Myocyte (in vitro differentiated cells): ENCODE measurements at places on chromosomes 11 and 22. TPM values are rescaled to one million over a fixed set of nuclear protein-coding genes. Genes with fewer than 3 reads are reported as not detected.

Gene SLC25A18
- total RNA-seq: 1.2 TPM in 1 of 2 replicates, not detected in the other

Gene FAM181B
- total RNA-seq: not detected in 2 replicates

Gene TEAD1
- total RNA-seq: 131 and 136 TPM in 2 replicates

Gene TRIM6
- total RNA-seq: 0.31 and 0.40 TPM in 2 replicates

Gene MPPED2
- 0.16 and 0.51 TPM in 2 replicates for total RNA-seq

Gene DDT
- 99.2 and 112 TPM in 2 replicates for total RNA-seq

Gene TENM4
- total RNA-seq: 0.21 and 0.31 TPM in 2 replicates

Gene MCAM
- total RNA-seq: 57.3 and 68.7 TPM in 2 replicates

Gene COMT
- total RNA-seq: 459 and 555 TPM in 2 replicates

Gene MS4A15
- not detected in 2 replicates for total RNA-seq

Gene MALAT1
- 5,859 and 8,069 TPM in 2 replicates for total RNA-seq
